ENCODE measurements at places on chromosomes 2 and 18.

DNA sequence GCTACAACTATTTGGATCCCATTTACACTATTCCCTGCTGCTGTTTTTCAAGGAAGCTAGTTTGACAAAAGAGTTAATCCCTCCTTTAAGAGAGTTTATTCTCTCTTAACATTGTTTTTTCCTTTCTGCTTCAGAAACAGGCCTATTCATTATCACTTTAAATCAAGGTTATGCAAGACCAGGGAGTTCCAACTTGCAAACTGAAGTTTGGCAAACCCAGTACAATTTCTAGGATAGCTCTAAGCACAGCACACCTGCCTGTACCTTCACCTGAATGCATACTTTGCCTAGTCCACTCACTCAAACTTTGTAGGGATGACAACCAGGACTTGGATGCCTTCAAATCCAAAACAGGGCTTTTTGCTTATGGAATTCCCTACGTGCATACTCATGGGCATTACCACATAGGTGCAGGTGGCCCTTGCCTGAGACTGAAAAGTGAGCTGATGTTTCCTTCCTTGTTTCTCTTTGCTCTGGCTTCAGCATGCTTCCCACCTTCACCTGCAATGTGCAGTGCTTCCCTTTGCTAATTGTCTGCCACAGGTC lies 193.8 kb upstream of the MMADHC start:
- DNase-seq = no peak
- no peak overlapping the region for H3K4me3 ChIP-seq
- no peaks in the 10 kb centered on the region for H3K4me1 ChIP-seq
- no peak overlapping the region for H3K27ac ChIP-seq
- no peaks in the 10 kb centered on the region for H3K27me3 ChIP-seq
- no peaks in the 10 kb centered on the region for H3K36me3 ChIP-seq

DNA sequence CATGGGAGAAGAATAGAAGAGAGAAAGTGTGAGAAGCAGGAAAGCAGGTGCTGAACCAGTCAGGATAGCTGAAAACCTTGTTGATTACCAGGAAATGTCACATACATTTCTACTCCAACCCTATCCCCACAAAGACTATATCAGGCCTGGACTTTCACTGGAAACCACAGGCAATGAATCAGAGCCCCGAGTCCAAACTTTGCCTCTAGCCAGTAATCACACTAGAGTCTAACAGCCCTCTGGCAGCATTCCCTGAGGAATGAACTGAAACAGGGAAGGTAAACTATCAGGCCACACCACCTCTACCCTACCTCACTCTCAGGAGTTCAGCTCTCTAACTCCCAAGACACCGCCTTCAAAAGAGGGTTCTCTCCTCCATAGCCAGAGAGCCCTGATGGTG lies 18.7 kb upstream of the IHH start:
- peaks cover 25% of the 10 kb centered on the region for H3K36me3 ChIP-seq
- no peak overlapping the region for H3K27ac ChIP-seq
- no peaks in the 10 kb centered on the region for H3K4me1 ChIP-seq
- no peak for DNase-seq
- no peaks in the 10 kb centered on the region for H3K27me3 ChIP-seq

- no peaks in the 10 kb centered on the region for H3K4me1 ChIP-seq
- DNase-seq = no peak
- H3K4me3 ChIP-seq = no peak overlapping the region
- H3K27me3 ChIP-seq = no peaks in the 10 kb centered on the region
- no peaks in the 10 kb centered on the region for H3K36me3 ChIP-seq
These were observed 47.6 kb upstream of the FHL2 start for GRCh38 chr2:105446501-105446900.

GRCh38 chr2:42770288-42771131 lies 6.6 kb upstream of the OXER1 start:
- no peak for DNase-seq
- no peaks in the 10 kb centered on the region for H3K4me1 ChIP-seq
- H3K27me3 ChIP-seq = no peaks in the 10 kb centered on the region
- H3K4me3 ChIP-seq = no peak overlapping the region
- H3K27ac ChIP-seq = no peak overlapping the region
- no peaks in the 10 kb centered on the region for H3K36me3 ChIP-seq

DNA sequence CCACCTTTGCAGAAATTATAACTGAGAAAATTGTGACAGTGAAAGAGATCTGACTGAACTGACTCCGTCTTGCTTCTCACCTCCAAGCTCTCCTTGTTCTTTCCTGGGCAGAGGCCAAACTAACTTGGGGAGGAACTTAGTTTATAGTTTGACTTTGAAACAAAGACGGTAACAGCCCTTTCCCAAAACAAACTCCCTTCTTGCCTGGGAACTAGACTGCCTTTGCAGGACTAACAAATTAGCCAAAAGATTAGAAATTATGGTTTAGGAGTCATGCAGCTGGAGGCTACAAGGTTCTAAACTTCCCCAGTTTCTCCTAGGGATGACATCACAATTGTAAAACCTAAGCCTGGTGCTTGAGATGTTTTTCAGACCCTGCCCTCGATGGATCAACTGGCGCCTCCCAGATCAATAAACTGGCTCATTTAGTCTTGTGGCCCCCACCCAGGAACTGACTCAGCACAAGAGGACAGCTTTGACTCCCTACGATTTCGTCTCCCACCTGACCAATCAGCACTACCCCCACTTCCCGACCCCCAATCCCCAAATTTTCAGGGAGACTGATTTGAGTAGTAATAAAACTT lies 137.7 kb downstream of the ALPK2 start:
- DNase-seq = no peak
- H3K4me3 ChIP-seq = no peak overlapping the region
- no peak overlapping the region for H3K27ac ChIP-seq
- no peaks in the 10 kb centered on the region for H3K36me3 ChIP-seq
- no peaks in the 10 kb centered on the region for H3K27me3 ChIP-seq
- peaks cover 4% of the 10 kb centered on the region for H3K4me1 ChIP-seq

- no peaks in the 10 kb centered on the region for H3K4me1 ChIP-seq
- no peak for DNase-seq
- H3K4me3 ChIP-seq = no peak overlapping the region
These were observed 187.8 kb upstream of the HNRNPA3 start for GRCh38 chr2:177024765-177025164.

- no peak for DNase-seq
- H3K27me3 ChIP-seq = no peaks in the 10 kb centered on the region
- H3K36me3 ChIP-seq = no peaks in the 10 kb centered on the region
- H3K4me3 ChIP-seq = no peak overlapping the region
- H3K4me1 ChIP-seq = no peaks in the 10 kb centered on the region
These were observed 41.9 kb upstream of the TBC1D8 start for GRCh38 chr2:101193033-101193626.

DNA sequence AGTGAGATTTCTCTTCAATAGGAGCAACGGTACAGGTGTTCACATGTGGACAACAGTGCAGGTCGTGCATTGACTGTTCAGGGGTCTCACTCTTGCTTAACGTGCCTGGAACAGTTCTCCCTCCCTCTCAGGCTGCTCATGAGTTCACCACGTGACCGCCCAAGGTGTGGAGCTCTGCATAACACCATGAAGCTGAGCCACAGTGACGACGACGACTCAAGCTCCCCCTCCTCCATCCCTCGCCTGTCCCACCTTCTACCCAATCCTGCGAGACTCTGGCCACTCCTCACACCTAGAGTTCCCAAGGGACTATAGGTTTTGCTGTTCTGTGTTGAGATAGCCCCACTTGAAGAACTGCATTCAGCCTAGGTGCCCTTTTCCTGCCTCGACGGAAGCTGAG lies 42.8 kb downstream of the STK25 start:
- no peaks in the 10 kb centered on the region for H3K27me3 ChIP-seq
- peaks cover 12% of the 10 kb centered on the region for H3K36me3 ChIP-seq
- no peak overlapping the region for H3K4me3 ChIP-seq
- no peaks in the 10 kb centered on the region for H3K4me1 ChIP-seq

DNA sequence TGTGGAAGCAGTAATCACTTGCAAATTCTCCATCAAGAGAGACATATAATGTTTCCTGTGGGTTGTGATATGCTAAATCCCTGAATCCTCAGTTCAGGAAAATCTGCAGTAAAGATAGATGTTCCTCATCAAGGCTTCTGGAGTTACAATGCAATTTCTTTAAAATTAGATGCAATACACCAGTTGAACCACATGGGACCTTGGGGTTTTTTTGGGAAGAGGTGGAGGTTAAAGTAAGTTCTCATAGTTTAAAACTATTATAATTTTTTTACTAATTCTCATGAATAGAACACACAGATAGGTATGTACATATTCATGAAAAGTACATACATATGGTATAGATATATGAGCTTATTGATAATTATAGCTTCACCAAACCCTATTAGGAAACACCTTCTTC lies 496.2 kb downstream of the SATB2 start:
- H3K27me3 ChIP-seq = no peaks in the 10 kb centered on the region
- H3K27ac ChIP-seq = no peak overlapping the region
- no peak overlapping the region for H3K4me3 ChIP-seq

DNA sequence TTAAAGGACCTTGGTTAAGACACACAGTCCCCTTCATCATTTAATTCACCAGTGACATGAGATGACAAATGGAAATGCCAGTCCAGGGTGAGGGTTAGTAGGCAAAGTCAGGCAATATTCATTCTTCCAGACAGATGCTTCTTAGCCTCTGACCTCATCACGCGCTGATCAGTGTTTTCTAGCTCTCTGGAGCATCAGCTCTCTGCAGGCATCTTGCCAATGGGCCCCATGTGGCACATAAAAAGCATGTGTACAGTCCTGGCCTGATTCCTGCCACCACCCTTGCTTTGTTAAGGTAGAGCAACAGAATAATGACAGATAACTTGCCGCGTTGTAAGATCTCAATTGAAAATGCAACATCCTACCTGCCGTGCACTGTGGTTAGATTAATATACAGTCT lies 20.3 kb upstream of the NPAS2 start:
- H3K27me3 ChIP-seq = no peaks in the 10 kb centered on the region
- H3K4me1 ChIP-seq = peaks cover 8% of the 10 kb centered on the region
- no peak for DNase-seq
- H3K36me3 ChIP-seq = no peaks in the 10 kb centered on the region
- no peak overlapping the region for H3K27ac ChIP-seq

DNA sequence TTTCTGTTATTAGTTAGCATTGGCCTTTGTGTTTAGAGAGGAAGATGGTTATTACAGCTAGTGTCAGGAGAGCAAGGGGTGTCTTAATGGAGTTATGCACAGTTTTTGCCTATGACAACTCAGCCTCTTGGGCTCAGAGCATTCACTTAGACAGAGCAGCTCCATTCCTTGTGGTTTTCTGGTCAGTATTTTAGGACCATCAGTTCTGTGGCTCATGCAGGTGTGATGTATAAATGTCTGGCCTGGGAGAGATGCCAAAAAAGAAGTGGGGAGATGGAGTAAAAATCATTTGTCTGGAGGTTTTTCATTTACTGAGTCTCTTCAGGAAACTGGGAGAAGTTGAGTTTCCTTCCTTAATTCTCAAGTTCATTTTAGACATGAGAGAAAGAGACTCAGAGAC lies 79.7 kb downstream of the PRKCE start:
- no peak for DNase-seq
- no peaks in the 10 kb centered on the region for H3K27me3 ChIP-seq
- no peak overlapping the region for H3K4me3 ChIP-seq
- H3K4me1 ChIP-seq = no peaks in the 10 kb centered on the region
- H3K36me3 ChIP-seq = no peaks in the 10 kb centered on the region
- H3K27ac ChIP-seq = no peak overlapping the region

DNA sequence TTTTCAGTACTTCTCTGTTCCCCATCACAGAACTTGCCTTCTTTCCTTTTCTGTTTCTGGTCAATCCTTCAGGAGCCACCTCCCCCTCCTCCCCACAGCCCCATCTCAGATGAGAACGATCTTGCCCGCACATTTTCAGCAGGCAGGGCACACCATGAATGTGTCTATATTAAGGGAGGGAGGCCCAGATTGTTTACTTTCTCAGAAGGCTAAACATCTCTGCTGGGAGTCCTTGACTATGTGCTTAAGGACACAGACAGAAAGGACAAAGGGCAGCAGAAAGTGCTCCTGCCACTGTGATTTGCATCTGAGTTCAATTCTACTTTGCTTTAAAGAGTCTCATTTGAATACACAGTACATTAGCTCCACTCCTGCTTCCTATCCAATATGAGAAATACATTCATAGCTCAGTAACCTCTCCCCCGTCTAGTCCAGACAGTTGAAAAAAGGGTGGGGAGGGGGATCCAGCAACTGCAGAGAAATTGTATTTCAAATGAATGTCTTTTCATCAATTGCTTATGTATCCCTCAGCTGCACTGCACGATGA lies 175.0 kb upstream of the PARD3B start:
- H3K27ac ChIP-seq = no peak overlapping the region
- H3K36me3 ChIP-seq = no peaks in the 10 kb centered on the region
- H3K27me3 ChIP-seq = no peaks in the 10 kb centered on the region
- H3K4me3 ChIP-seq = no peak overlapping the region

DNA sequence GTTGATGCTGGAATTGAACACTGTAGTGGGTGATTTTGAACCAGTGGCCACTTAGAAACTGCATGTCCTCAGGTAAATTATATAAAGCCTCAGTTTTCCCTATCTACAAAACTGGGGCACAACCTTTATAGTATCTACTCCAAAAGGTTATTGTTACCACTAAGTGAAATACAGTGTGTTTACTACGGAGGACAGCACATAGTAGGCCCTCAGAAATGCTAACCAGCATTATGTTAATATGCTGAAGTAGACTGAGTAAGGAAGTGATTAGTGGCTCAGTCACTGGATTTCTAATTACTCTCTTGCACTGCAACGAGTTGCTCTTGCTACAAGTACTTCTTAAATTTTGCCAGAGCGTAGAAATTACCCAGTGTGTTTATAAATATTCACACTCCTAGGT lies 139.5 kb downstream of the HAUS1 start:
- H3K4me3 ChIP-seq = no peak overlapping the region
- H3K27ac ChIP-seq = no peak overlapping the region
- H3K27me3 ChIP-seq = no peaks in the 10 kb centered on the region
- no peaks in the 10 kb centered on the region for H3K4me1 ChIP-seq
- peaks cover 3% of the 10 kb centered on the region for H3K36me3 ChIP-seq

- peak; percentile 15 for DNase-seq
- no peaks in the 10 kb centered on the region for H3K36me3 ChIP-seq
- H3K27me3 ChIP-seq = no peaks in the 10 kb centered on the region
- peak overlapping the region; percentile 40 for H3K27ac ChIP-seq
These were observed 115.1 kb upstream of the GPC1 start for GRCh38 chr2:240320204-240320993.

GRCh38 chr18:63619661-63620060 lies 24.4 kb downstream of the SERPINB4 start:
- no peaks in the 10 kb centered on the region for H3K36me3 ChIP-seq
- no peak overlapping the region for H3K27ac ChIP-seq
- no peak for DNase-seq

- no peaks in the 10 kb centered on the region for H3K4me1 ChIP-seq
- DNase-seq = no peak
- H3K4me3 ChIP-seq = no peak overlapping the region
These were observed 25.7 kb upstream of the RNF103 start for GRCh38 chr2:86649119-86649947.

- no peaks in the 10 kb centered on the region for H3K27me3 ChIP-seq
- H3K27ac ChIP-seq = no peak overlapping the region
- no peak overlapping the region for H3K4me3 ChIP-seq
These were observed 24.8 kb downstream of the IMMT start for GRCh38 chr2:86170449-86170848.

- DNase-seq = no peak
- H3K4me1 ChIP-seq = no peaks in the 10 kb centered on the region
- H3K27ac ChIP-seq = no peak overlapping the region
- H3K36me3 ChIP-seq = no peaks in the 10 kb centered on the region
- H3K27me3 ChIP-seq = no peaks in the 10 kb centered on the region
These were observed 246.4 kb upstream of the BOD1L2 start for GRCh38 chr18:56900195-56901094.

- no peak overlapping the region for H3K27ac ChIP-seq
- H3K36me3 ChIP-seq = no peaks in the 10 kb centered on the region
- peaks cover 6% of the 10 kb centered on the region for H3K4me1 ChIP-seq
- H3K27me3 ChIP-seq = no peaks in the 10 kb centered on the region
These were observed 687.3 kb downstream of the NRXN1 start for GRCh38 chr2:50344509-50345106.

GRCh38 chr18:32823226-32823625 lies 50.4 kb upstream of the KLHL14 start:
- H3K27ac ChIP-seq = no peak overlapping the region
- H3K27me3 ChIP-seq = no peaks in the 10 kb centered on the region
- no peaks in the 10 kb centered on the region for H3K36me3 ChIP-seq
- no peak for DNase-seq
- H3K4me1 ChIP-seq = no peaks in the 10 kb centered on the region

All from thoracic aorta (tissue), 2 donors.